Hindlimb muscle (tissue), 1 donor: ENCODE measurements at places on chromosomes 1 and 21. TPM values are rescaled to one million over a fixed set of nuclear protein-coding genes. Genes with fewer than 3 reads are reported as not detected.

GRCh38 chr1:55578646-55579045 lies 363.5 kb upstream of the USP24 start:
- no peak for DNase-seq

GRCh38 chr21:38774152-38774551 lies 31.6 kb upstream of the ETS2 start:
- DNase-seq: no peak

DNA sequence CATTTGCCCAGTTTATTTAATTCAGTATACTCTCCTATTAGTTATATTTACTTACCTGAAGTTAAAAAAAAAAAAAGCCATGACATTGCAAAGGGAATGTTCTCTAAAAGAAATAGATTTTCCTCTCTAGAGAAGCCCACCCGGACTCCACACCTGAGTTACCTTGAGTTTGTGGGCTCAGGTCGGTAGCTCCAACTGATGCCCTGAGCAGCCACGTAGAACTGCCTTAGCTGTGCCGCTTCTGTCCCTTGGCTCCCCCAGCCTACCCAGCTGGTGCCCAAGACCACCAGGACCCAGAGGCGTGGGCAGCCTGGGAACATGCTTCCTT lies 250 bp downstream of the F5 start:
- DNase-seq: no peak

GRCh38 chr1:201914456-201915235 lies 25.9 kb downstream of the SHISA4 start:
- DNase-seq: no peak

- no peak for DNase-seq
Observed at GRCh38 chr1:116334868-116335635, 38.0 kb upstream of the ATP1A1 start.

DNA sequence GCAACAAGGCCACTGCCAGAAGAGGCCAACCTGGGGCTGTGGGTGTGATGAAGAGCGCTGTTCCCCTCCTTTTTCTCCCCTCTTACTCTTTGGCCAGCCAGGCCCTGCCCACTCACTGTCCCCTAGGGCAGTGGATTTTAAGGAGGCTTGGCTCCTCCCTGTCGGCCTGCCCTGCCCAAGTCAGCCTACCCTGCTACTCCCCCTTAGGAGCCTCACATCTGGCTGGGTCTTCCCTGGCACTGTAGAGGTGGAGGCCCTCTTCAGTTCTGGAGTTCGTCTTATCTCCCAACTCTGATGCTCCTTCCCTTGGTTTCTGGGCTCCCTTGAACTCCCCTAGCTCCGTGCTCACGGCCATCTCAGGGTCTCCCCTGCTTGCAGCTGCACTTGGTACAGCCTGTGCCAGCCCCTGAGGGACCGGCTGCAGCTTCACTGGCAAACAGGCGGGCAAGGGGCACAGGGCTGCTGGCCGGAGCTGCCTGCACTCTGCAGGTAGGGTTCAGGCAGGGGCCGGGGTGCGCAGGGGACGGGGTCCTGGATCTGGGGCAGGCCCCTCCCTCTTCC lies 4.0 kb downstream of the AMPD2 start:
- DNase-seq: no peak

DNA sequence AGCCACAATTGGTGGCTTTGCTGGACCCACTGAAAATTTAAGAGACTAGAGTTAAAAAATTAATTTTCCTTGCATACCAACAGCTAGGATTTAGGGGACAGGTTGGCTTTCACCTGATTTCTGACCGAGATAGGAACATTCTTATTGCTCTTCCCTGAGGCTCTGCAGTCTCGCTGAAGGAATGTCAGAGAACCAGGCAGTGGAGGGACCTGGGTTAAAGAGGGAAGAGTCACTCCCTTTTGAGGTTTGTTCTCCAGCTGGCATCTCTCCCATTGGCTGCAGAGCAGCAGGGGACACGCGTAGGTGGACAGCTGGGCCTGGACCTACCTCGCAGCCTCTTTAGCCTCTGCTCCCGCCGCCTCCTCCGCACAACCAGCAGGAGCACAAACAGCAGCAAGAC lies 207.5 kb downstream of the PCP4 start:
- no peak for DNase-seq

- no peak for DNase-seq
Observed at GRCh38 chr1:24702511-24703293, 42.5 kb upstream of the CLIC4 start.

- no peak for DNase-seq
Observed at GRCh38 chr1:83673312-83673711, 325.6 kb downstream of the TTLL7 start.

GRCh38 chr1:246698466-246699094 lies 25.6 kb upstream of the SCCPDH start:
- DNase-seq: no peak

DNA sequence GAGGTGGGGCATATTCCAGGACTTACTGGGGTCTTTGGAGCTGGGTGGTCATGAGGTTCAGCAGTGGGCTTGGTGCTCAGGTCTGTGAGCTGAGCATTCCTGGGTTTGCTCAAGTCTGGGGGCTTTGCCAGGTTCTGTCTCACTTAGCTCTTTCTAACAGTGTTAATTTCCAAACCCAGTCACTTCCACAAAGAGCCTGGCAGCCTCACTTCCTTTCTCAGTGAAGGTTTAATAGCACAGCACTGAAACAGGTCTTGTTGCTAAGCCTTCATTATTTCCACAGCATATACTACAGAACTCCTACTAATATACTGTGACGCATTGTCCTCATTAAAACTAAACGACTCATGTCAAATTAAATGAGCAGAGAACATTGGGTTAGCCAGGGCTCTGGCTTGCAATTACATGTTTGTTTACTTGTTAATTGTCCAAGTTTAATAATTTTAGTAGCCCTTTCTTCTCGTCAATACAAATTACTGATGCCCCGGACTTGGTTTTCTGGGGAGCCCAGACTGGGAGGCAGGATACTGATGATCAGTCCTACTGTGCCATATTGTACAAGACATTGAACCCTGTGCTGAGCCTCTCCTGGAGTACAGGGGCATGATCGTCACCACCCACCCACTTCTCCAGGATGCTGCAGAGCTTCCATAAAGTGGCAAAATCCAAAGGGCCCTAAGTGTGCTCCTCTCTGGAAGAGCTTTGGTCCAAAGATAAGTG lies 170.7 kb downstream of the IER5 start:
- no peak for DNase-seq

DNA sequence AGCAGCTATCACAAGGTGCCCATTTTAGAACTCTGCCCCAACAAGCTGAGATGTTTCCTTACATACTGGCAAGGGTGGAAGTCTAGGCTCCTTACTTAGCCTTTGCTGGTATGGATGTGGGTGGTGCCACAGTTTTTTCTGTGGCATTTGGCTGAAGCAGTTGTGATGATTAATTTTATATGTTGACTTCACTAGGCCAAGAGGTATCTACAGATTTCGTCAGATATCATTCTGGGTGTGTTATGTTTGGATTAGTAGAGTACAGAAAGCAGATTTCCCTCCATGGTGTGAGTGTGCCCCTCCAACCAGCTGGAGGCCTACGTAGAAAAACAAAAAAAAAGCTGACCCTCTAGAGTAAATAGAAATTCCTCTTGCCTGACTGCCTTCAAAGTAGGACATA lies 317.0 kb downstream of the BARHL2 start:
- no peak for DNase-seq

DNA sequence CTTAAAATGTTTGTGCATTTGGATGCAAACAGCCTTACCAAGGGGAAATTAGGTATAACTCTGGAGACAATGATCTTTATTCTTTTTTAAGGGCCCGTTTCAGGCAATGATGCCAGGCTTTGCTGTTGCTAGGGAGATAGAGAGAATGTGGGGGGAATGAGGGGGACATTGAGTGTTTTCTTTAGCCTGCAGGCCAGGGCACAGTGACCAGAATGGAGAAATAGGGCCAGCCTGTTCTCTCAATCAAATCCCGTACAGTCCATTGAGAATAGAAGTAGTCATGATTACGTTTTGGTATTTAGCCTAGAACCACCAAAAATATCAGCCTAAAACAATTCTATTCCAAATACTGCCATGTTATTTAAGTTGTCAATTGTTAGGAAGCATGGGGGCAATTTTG lies 49.0 kb downstream of the RGS7 start:
- DNase-seq: no peak

- no peak for DNase-seq
Observed at GRCh38 chr1:240424740-240425464, 187.1 kb downstream of the GREM2 start.

The NHLH1 gene
- polyA plus RNA-seq: 1.5 TPM

The ASH1L gene
- 27.4 TPM for polyA plus RNA-seq

The B3GALT5 gene
- 0.37 TPM for polyA plus RNA-seq

The INAVA gene
- 4.6 TPM for polyA plus RNA-seq

The RNU1-2 gene
- polyA plus RNA-seq: not detected

The RASSF5 gene
- 7.4 TPM for polyA plus RNA-seq

The PRMT6 gene
- 17.3 TPM for polyA plus RNA-seq

The OR2G6 gene
- not detected for polyA plus RNA-seq

The RXFP4 gene
- polyA plus RNA-seq: 0.36 TPM

The ZNF695 gene
- polyA plus RNA-seq: 1.3 TPM

The RPL11 gene
- 2,860 TPM for polyA plus RNA-seq

The URB2 gene
- 5.8 TPM for polyA plus RNA-seq
